ENCODE measurements at places on chromosomes 12 and 14.

- DNase-seq, result peak; percentile 69
Measured at GRCh38 chr14:55731881-55732498, 152.0 kb downstream of the KTN1 start.

DNA sequence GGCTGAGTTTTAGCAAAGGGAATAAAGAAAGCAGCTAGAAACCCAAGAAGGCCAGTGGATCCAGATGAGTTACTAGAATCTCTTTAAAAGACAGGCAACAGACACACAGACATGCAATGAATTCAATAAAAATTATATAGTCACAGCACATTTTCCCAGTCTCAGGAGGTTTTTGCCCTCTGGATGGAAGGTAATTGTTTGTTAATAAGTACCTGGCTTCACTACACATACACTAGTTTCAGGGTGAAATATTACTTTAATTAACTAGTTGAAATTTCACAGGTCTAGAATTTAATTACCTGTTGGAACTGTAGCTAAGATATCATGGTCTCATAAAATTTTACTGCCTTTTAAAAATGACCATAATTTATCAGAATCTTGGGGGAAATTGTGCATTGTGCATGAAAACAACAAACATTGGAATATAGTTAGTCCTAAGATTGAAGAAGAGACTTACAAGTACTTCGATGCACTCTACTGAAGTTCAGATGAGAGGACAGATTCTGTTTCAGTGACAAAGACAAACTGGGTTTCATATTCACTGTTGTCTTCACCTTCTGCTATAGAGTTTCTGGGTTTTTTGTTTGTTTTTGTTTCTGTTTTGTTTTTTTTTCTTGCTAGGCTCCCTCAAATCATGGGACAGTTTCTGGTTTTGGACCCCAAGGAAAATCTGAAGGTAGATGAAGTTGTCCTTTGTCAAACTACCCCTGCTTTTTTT, 277.0 kb upstream of the GARIN6 start:
- no peak for DNase-seq

DNA sequence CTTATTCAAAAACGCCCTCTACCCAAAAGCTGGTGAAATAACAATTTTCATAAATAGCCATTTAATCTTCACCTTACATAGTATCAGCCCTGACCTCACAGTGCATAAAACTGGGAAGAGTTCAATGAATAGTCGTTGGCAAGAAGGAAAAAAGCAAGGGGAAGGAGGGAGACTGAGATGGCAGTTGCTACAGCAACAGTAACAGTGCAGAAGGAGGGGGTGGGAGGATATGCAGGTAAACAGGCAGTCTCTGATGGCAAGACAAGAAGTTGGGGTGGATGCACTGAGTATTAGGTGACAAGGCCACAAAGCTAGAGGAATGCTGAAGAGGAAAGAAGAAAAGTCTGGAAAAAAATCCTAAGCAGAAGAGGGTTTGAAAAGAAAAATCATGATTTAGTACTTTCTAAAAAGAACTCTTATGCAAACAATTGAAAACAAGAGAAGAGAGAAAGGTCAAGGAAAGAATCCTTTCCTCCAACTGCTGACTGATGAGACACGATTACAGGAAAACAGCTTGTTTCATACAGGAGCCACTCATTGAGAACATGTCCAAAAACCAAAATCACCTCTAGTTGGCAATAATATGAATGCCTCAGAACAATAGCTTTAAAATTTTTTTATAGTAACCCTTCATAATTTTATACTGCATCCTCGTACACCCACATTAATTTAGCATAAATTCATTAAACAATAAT, 56.0 kb downstream of the DCAF5 start:
- no peak for DNase-seq

DNA sequence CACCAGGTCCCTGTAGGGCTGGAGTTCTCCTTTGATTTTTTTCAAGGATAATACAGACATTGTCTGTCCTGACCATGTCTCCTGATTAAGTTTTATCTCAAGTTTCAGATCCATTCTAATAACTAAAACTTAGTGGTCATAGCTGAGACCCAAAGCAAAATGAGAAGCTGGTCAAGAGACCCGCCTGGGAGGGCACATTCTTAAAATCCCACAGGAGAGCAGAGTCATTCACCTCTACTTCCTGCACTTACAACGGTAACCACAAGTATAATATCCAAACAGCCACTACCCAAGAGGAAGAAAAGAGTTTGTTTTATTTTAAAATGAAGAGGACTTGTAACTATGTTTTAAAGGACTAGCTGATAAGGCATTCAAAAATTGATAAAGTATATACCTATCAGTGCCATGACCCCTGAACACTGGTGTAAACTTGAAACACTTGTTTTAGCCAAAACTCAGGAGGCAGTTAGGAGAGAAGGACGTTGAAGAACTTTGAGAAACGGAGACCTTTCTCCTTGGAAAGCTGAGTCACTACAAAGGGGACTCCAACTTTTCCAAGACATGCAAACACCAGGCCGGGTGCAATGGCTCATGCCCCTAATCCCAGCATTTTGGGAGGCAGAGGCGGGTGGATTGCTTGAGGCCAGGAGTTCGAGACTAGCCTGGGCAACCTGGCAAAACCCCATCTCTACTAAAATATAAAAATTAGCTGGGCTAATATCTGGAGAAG, 478.2 kb downstream of the GLT1D1 start:
- DNase-seq, result no peak

GRCh38 chr14:102121567-102121966, 18.1 kb upstream of the WDR20 start:
- DNase-seq, result no peak

DNA sequence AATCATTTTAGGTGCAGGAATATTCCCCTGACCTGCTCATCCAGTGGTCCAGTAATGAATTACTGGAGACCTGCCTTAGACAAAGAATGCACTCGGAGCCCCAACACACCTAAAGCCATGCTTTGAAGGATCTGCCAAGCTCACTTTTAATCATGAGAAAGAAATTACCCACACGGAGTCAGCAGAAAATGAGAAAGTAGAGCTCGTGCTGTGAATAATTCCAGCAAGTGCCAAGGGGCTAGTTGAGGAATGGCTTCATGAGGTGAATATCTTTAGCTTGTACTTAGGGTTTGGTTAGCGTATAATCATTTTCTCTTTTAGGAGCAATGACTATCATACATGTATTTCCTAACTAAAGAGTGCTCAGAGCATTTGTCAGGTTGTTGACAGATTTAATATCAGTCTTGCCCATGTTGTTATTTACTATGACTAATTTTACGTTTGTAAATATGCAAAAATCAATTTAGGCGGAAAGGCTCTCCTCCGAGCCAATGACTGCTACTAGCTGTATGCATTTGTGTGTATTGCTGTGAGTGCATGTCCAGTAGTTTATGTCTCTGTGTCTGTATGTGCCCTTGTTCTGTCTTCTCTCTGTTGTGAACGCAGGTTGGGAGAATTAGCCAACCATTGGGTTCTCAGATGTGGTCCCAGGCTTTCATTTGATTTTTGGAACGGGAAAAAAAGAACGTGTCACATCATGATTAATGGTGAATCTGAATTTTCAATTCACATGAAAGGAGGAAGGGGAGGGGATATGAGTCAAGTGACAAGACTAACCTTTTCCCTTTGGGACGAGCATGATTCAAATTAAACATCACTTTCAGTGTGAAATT, 98.4 kb downstream of the RMST start:
- no peak for DNase-seq

DNA sequence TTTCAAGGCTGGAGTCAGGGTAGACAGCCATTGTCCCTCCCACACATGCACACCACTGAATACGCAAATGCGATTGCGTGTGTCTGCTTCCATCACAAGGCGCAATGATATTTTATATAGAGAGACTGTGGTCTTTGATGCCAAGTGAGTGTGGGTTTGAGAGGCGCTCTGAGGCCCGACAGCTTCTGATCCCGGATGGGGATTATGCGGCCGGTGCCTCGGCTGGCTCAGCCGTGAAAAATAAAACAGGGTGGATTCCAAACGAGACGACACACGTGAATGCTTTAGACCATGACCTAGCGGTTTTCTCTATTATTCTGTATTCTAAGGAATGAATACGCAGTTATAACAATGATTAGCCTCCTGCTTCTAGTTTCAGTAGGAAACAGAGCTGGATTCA, 72.5 kb downstream of the TMEM132D start:
- DNase-seq, result no peak

- no peak for DNase-seq
Measured at GRCh38 chr12:68207276-68207675, 18.3 kb downstream of the IL26 start.

DNA sequence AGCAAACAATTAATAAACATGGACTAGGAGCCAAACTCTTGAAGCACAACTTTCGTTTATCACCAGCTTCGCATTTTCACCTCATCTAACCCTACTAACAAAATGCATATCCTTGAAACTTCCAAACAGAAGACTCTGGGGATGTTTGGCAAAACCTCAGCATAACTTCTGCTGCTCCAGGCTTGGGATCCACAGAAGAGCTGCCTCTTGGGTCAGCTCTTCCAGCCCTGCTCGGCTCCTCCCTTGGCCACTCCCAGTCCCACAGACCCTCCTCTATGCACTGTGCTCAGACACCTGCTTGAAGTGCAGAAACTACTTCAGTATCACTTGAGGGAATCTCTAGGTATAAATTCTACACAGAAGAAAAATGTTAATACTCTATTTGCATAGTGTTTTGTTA, 110.0 kb upstream of the AMIGO2 start:
- DNase-seq, result no peak

DNA sequence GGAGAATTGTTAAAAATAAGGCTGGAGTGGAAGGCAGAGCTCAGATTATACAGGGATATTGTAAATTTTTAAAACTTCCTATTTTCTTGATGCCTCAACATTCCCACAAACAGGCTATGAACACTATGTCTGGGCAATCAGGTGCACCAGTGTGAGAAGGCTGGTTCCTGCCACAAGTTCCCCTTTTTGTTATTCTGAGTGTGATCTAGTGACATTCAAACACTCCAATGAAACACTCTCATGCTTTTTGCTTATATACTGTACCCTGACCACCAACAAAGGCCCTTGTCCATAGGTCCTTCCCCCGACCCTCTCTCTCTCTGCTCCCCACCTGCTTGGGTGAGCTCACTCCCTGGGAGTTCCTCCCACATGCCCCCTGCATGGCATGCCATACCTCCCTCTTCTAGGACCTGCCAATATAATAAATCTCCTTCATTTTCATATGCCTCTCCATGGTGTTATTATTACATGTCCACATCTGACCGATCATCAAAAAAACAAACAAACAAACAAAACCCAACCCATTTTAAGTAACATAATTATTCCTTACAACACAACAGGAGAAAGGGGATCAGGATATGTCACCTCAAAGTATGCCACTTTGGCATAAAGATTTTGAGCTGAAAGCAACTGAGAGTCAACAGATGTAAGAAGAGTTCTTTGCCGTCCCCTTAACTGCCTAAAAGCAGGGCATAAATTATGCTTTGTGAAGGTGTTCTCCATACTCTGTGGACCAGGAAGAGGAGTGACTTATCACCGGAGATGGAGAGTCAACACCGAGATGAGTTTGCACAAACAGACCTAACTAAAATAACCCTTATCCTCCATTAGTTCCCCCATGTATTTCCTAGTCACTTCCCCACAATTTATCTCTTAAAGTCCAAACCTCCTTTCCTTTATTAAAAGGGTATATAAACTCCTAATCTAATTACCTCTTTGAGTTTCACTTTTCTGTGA, 42.5 kb upstream of the CATSPERB start:
- DNase-seq, result no peak

DNA sequence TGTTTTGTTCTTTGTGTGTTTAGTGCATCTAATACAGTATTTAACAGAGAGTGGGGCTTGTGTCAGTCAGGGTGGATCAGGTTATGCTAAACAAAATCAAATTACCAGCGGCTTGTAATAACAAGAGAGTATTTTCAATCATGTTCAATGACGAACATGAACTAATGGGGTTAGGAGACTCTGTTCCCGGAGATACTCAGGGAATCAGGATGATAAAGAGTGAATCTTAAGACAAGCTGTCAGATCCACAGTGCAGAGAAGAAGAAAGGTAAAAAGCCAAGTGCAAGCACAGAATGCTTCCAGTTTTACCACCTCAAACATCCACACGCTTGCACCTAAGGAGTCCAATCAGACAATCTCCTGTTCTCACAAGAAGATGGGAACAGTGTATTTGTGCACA, 1331.5 kb upstream of the TMEM132C start:
- no peak for DNase-seq

DNA sequence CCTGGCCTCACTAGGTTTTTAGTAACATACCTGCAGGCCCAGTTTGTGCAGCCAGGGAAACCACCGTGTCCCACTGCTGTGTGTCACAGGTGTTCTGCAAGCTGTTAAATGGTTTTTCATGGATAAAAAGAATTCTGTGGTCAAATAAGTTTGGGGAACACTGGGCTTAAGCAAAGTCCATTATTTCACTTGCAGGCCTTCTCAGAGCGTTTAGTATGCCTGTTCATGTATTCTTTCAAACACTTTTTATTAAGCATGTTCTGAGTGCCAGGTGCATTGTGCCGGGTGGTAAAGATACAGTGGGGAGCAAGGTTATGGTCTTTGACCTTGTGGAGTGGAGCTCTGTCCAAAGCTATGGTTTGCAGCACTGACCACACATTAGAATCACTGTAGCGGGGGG, 7.4 kb downstream of the RNFT2 start:
- no peak for DNase-seq

GRCh38 chr12:7444076-7444475, at the start of gene CD163L1:
CD163L1 (minus strand) TSS chr12:7444153; CDS start chr12:7444127, 26 bp downstream.
- DNase-seq, result no peak

- no peak for DNase-seq
Measured at GRCh38 chr14:74476607-74477006, 16.5 kb downstream of the NPC2 start.

DNA sequence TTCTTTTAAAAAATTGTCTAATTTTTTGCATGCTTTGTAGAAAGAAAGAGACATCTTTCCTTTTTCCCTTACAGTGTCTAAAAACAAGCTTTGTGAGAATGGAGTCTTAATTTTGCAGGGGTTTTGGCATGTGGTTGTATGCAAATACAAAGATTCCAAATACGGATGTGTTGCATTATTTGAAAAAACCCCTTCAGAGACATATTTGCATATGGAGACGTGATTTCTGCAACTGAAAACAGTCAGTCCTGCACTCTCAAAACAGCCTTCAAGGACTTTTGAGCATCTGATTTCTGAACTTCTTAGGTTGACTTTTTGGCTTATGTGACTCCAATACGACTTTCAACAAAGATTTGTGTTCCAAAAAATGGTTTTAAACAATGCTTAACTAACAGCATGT, 7.8 kb downstream of the IRAK3 start:
- DNase-seq, result no peak

DNA sequence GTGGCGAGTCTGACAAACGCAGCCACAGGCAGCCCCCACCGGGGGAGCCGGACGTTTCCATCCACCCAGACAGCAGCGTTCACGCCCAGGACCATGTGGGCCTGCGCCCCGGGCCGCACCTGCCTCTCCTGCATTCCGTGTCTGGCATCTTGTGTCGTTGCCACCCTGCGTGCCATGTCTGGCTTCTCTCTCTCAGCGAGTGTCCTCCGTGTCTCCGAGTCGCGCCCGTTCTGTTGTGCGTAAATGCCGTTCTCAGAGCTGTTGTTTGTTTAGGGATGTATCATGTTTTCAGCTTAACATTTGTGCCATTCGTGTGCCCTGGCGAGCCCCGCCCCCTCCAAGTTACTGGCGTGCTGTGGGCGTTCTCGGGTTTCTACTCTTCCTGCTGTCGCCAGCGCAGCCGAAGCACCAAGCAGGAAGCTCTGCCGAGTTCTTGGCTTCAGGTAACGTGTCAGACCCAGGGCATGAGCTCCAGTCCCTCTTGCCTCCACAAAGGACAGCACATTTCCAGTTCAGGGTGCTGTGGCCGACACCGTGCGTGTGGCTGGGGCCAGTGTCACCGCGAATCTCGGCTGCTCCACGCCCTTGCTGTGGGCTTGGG, 34.6 kb downstream of the NOC4L start:
- no peak for DNase-seq

- no peak for DNase-seq
Measured at GRCh38 chr14:93064411-93065271, 51.1 kb downstream of the ITPK1 start.

GRCh38 chr14:70879448-70879847, 27.8 kb upstream of the PCNX1 start:
- no peak for DNase-seq
